Renal cortex interstitium (tissue), 15 donors: ENCODE measurements at places on chromosomes 7 and 10. TPM values are rescaled to one million over a fixed set of nuclear protein-coding genes. Genes with fewer than 3 reads are reported as not detected.

SPDYE1 gene
- polyA plus RNA-seq = 0.40 TPM

CARD11 gene
- polyA plus RNA-seq = 2.3 TPM

- no peak for DNase-seq
Measured at GRCh38 chr10:132377326-132377725, 19.7 kb upstream of the PWWP2B start.

GRCh38 chr10:87546971-87547413 is 42.3 kb downstream of the MINPP1 start:
- no peak for DNase-seq

GRCh38 chr7:46071076-46071475 is 150.0 kb upstream of the IGFBP3 start:
- no peak for DNase-seq

DNA sequence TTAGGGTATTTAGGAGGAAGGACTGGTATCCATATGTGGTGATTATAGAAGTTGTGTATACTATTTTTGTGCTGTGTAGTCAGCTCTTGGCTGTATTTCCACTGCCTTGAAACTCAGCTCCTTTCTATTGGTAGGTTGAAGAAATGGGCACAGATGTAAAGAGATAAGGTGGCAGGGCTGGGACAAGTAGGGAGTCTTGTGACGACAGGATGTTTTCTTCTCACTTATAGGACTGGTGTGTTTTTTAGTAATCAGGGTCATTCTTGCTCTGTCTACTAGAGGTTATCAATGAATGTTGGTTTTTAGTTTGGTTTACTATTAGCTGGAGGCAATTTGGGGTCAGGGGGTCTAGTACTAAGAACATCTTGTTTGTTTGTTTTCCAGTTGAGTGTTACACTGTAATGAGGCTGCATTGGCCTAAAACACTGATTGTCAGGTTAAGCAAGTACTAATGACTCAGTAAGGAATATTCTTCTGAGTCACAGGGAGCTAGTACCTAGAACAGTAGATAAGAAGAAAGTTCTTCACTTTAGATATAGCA is 11.8 kb downstream of the UBN2 start:
- no peak for DNase-seq
